A549 treated with CORT108297 at 1 μM for 4 hours (cell line): ENCODE measurements at places on chromosomes 7 and 10. TPM values are rescaled to one million over a fixed set of nuclear protein-coding genes. Genes with fewer than 3 reads are reported as not detected.

Gene SPAM1
- total RNA-seq: not detected in 5 replicates

Gene ABLIM1
- total RNA-seq: 28.2 to 37.3 TPM (median 34.2 TPM) in 5 replicates

Gene PDE6C
- not detected in 5 replicates for total RNA-seq

Gene FKBP9
- total RNA-seq: 71.5 to 131 TPM (median 85.2 TPM) in 5 replicates

Gene WNT16
- total RNA-seq: not detected in 5 replicates

Gene PAPOLB
- not detected in 5 replicates for total RNA-seq

Gene NEURL1
- 0.20 to 0.59 TPM (median 0.52 TPM) in 5 replicates for total RNA-seq

Gene MPP7
- total RNA-seq: 0.07 to 0.15 TPM (median 0.11 TPM) in 5 replicates

Gene PPP1R17
- total RNA-seq: not detected in 5 replicates

Gene OR2A7
- total RNA-seq: not detected in 5 replicates

Gene FOXL3
- not detected in 5 replicates for total RNA-seq

Gene JCAD
- 7.8 to 10.1 TPM (median 8.2 TPM) in 5 replicates for total RNA-seq

Gene CYP2C19
- total RNA-seq: not detected in 5 replicates

Gene MLXIPL
- 0.45 to 2.1 TPM (median 1.1 TPM) in 5 replicates for total RNA-seq

Gene SPDYE11
- total RNA-seq: not detected in 5 replicates

Gene BAMBI
- 13.1 to 17.1 TPM (median 15.0 TPM) in 5 replicates for total RNA-seq

Gene CRPPA
- total RNA-seq: 0.45 to 0.85 TPM (median 0.57 TPM) in 5 replicates

Gene STEAP1B
- total RNA-seq: 0.08 to 0.20 TPM (median 0.13 TPM) in 5 replicates

Gene C10orf67
- total RNA-seq: 0.05 to 0.17 TPM (median 0.06 TPM) in 5 replicates

Gene TUBB8
- total RNA-seq: 0.03 to 0.12 TPM (median 0.07 TPM) in 3 of 5 replicates, not detected in the others

Gene FGF8
- total RNA-seq: not detected in 5 replicates

Gene DPYSL4
- 15.0 to 20.0 TPM (median 18.9 TPM) in 5 replicates for total RNA-seq

Gene SLC18A3
- total RNA-seq: not detected in 5 replicates

Gene PPP3CB
- 16.0 to 20.4 TPM (median 17.8 TPM) in 5 replicates for total RNA-seq

Gene UCN3
- not detected in 5 replicates for total RNA-seq

Gene FEZF1
- not detected in 5 replicates for total RNA-seq

Gene EMX2
- total RNA-seq: not detected in 5 replicates

Gene EPO
- total RNA-seq: not detected in 5 replicates

Gene TRIM73
- 1.3 to 2.3 TPM (median 2.2 TPM) in 5 replicates for total RNA-seq

Gene FAM180A
- total RNA-seq: 0.07 to 0.08 TPM in 2 of 5 replicates, not detected in the others

Gene SH2D4B
- 0.03 to 0.07 TPM (median 0.05 TPM) in 3 of 5 replicates, not detected in the others for total RNA-seq

Gene AZGP1
- 0.06 TPM in 1 of 5 replicates, not detected in the others for total RNA-seq

Gene ASIC3
- total RNA-seq: 4.3 to 12.9 TPM (median 10.4 TPM) in 5 replicates

Gene GPR26
- total RNA-seq: not detected in 5 replicates

Gene ELFN1
- total RNA-seq: 0.35 to 0.48 TPM (median 0.37 TPM) in 5 replicates

Gene LYZL2
- total RNA-seq: not detected in 5 replicates
